H54 (cell line): ENCODE measurements at places on chromosomes 2 and 18.

DNA sequence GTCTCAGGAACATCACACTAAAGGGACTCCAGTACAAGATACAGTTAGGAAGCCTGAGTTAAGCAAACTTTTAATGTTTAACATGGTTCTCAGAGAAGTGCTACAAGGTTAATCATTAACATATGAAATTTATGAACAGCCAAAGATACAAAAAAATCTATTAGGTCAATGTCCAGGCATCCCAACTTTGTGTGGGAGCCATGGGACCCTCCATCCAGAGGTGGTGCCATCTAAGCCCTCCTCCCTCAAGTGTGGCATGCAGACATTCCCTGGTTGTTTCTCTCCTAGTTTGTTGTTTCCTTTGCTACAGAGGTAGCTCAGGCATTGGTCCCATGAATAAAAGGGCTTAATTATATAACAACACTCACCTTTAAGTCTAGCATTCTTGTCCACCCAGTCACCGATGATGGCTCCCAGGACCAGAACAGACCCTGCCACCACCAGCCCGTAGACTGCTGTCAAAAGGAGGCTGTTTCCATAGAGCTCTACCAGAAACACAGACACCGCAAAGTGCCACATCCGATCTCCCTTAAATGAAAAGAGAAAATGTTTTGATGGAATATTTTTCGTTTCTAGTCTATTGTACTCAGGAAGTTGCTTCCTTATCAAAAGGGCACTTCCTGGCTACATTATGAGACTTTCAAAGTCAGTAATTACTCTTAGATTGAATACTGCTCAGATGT is 5.7 kb downstream of the SLC40A1 start:
- no peak for DNase-seq

DNA sequence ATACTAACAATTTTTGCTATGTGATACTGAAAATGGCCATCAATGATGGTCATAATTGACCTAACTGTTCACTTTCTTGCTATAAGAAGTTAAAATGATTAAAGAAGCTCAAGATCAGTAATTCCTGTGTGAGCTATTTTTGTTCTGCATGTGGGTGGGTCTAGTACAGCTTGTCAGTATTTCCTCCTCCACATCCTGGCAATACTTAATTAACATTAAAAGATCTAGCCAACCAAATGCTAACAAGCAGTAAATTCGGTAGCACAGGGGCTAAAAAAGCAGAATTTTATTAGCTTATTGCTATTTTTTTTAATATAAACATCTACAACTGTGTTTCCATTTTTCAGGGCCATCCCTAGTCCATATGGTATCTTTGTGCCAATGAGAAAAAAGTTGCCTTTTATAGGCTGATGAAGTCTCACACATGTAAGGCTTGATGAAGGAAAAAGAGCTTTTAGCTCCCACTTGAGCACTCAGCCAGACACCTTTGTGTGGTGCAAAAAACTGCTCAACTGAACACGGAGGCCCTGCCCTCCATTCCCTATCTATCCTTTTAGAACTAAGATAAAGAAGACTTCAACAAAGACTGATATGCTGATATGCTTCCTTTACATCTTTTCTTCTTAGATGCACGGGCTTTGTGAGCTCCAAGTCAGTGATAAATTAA is 4.9 kb upstream of the PNO1 start:
- no peak for DNase-seq

DNA sequence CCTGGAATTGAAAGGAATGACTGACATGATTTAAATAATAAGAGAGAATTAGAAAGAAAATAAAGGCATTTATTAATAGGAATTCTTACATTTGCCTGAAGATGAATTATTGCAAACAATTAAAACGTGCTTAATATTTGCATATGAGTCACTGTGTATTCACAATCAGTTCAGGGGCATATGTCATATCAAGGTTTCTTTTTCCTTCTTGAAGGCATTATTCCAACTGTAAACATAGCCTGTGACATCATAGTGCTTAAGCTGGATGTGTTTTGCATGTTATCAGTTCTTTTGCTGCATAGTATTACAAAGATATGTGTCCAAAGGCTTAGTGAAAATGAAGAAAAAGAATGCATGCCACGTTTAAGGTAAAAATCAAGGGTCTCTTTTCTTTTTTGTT is 80.8 kb downstream of the MEIS1 start:
- no peak for DNase-seq

DNA sequence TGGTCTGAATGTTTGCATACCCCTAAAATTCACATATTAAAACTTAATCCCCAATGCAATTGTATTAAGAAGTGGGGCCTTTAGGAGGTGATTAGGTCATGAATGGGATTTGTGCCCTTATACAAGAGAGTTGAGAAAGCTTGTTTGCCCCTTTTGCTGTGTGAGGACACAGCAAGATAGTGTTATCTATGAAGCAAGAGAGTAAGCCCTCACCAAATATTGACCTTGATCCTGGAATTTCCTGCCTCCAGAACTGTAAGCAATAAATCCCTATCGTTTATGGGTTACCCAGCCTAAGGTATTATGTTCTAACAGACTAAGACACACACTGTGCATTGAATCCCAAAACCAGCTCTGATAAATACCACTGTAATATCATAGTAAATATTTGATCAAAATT is 32.2 kb downstream of the NR4A2 start:
- DNase-seq: no peak

GRCh38 chr2:47906157-47907038 is at the start of gene FBXO11:
Gene FBXO11 (minus strand): TSS chr2:47906498. CDS start chr2:47905720, 778 bp downstream.
- peak; percentile 76 for DNase-seq

- DNase-seq: no peak
These were observed 26.9 kb downstream of the GALM start for GRCh38 chr2:38692636-38693318.

DNA sequence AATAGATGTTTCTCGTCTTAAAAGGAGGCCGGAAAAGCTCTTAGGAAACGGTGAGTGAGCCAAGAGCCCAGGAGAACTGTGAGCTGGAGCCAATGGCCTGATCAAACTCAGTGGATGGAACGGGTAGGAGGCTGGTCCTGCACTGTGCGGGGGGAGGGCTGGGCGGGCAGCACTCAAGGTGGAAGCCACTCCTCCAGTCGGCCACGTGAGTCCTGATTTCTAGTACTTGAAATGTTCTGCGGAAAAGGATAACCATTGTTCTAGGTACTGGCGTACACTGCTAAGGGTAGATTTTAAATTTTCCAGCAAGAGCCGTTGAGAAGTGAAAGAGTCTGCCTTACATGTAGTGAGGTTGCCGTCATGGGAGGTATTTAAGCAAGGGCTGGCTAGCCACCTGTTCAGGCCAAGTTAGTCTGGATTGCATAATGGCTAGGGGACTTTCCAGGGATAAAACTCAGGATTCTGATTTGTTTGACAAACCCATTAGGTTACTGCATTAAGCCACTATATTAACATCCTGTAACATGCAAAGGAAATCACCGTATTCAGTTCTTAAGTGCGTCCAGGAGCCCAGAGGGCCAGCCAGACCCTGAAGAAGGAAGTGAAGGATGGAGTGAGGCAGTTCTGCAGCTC is 51.3 kb upstream of the ODC1 start:
- DNase-seq: no peak

- DNase-seq: no peak
These were observed 36.8 kb downstream of the COL4A4 start for GRCh38 chr2:227127201-227127600.

GRCh38 chr18:46329736-46330246 is 225.6 kb downstream of the HAUS1 start:
- DNase-seq: no peak

DNA sequence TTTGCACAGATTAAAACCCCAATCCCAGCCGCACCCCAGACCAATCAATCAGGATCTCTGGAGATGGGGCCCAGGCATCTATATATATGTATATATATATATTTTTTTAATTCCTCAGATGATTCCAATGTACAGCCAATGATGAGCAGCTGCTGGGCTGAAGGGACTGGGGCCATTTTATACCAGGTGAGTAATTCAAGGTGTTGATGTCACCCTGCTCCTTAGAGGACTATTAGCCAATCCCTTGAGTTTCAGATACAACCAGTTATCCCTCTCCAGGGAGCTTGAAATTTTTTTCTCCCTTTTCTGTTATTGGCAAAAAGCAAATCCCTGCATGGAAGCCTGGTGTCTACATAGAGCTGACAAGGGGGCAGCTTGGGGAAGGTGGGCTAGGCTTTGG is 59.8 kb downstream of the MCFD2 start:
- no peak for DNase-seq

DNA sequence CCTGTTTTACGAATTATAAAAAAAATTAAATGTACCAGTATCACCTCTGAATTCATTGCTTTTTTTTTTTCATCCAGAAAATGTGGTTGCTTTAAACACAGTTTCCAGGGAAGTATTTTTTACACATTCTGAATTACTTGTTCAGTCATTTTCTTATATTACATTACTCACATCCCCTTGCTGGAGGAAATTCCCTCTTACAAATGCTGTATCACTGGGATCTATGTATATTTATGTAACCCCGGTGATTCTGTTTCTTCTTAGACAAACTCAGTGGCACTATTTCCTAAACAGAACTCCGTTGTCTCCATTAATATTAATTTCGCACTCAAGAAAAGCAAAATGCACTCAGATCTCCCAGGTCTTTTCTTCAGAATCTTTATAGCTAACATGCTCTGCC is 1078.5 kb upstream of the ZEB2 start:
- no peak for DNase-seq

DNA sequence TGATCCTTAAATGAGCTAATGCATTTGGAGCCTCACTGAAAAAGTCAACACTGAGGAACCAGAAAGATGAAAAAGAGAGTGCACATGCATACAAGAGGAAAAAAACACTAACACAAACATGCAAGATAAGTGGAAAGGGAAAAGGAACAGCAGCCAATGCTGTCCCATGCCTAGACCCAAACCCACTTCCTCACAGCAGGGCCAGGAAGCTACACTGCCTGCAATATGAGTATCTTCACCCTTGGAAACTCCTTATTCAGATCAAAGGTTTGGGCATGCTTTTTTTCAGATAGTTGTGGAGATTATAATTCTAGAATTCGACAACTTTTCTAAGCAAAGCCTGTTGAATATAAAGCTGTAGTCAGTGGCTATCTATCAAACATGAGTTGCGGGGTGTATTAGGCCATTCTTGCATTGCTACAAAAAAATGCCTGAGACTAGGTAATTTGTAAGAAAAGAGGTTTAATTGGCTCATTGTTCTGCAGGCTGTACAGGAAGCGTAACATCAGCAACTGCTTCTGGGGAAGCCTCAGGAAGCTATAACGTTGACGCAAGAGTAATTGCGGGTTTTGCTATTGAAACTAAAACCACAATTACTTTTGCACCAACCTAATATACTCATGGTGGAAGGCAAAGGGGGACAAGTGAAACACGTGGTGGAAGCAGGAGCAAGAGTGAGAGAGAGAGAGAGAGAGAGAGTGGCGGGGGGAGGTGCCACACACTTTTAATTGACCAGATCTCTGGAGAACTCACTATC is 138.2 kb downstream of the MBD2 start:
- no peak for DNase-seq

GRCh38 chr18:63707816-63708215 is 5.1 kb downstream of the SERPINB11 start:
- DNase-seq: no peak

DNA sequence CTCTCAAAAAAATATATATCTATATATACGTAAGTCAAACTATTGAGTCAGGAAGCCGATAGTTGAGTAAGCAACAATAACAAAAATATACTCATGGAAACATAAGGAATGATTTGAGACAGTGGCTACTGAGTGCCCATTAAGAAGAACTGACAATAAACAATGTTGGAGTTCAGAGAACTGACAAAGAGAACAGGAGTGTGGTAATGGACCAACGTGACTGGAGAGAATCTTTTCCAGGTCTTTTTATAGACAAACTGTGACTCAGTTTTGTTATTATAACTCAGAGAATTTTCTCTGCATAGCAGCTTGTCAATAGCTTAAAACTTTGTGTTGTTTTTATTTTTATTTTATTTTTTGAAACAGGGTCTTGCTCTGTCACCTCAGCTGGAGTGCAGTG is 4.6 kb upstream of the GALM start:
- DNase-seq: no peak

- no peak for DNase-seq
These were observed 35.6 kb downstream of the PPP3R1 start for GRCh38 chr2:68216454-68217310.

GRCh38 chr18:70319187-70319586 is 30.3 kb downstream of the SOCS6 start:
- no peak for DNase-seq

DNA sequence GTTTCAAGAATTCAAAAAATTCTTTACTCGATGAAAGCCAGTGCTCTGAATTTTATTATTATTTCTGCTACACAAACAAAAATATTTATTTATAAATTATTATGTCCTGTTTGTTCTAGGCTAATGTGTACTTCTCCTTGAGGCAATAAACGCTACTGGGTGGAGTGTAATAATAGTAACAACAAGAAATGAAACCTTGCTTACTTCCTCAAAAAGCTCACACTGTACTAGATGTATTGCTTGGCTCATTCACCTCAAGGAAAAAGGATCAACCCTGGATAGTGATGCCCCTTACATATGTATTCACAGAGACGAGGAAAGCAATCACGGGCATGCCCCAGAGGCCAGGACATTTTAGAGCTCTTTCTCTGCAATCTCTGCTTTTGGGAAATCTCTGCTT is 685.6 kb upstream of the NXPH2 start:
- no peak for DNase-seq

GRCh38 chr2:98761267-98761781 is 30.4 kb upstream of the MGAT4A start:
- no peak for DNase-seq

- DNase-seq: no peak
These were observed 1141.8 kb downstream of the RPIA start for GRCh38 chr2:89833116-89833779.

DNA sequence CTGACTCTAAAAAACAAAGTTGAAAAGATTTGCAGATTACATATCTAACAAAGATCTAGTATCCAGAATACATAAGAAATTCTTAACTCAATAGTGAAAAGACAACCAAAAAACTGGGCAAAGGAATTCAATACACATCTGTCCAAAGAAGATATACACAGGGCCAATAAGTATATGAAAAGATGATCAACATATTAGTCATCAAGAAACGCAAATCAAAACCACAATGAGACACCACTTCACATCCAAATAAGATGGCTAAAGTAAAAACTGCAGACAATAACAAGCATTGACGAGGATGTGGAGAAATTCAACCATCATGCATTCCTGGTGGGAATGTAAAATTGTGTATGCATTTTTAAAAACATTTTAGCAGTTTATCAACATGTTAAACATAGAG is 256.0 kb downstream of the EIPR1 start:
- DNase-seq: no peak

- DNase-seq: no peak
These were observed 36.1 kb upstream of the NDUFV2 start for GRCh38 chr18:9066358-9066757.

DNA sequence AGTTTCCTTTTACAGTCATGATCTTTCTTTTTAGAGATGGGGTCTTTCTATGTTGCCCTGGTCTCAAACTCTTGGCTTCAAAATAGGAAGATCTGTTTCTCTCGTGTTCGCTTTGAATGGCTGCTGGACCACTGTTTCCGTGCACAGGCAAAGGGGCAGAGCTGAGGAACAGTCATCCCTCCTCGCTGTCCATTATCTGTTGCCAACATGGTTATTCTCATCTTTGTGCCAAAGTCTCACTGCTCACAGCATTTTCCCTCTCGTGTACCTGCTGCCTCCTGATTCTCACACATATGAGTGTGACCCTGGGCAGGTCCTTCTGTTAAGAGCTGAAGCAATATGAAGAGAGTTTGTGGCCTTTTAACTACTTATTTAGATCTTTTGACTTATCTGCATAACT is 28.0 kb upstream of the CCNYL1 start:
- peak; percentile 19 for DNase-seq
